ENCODE measurements at places on chromosomes 7 and 10.
A peak's percentile ranks its signal among the peaks of the same experiment; 100 is the strongest.

GRCh38 chr10:82463614-82464013 lies 588.6 kb downstream of the NRG3 start:
- no peak for DNase-seq

GRCh38 chr7:64999165-65000004 lies 7.1 kb downstream of the ERV3-1 start:
- no peak for DNase-seq

DNA sequence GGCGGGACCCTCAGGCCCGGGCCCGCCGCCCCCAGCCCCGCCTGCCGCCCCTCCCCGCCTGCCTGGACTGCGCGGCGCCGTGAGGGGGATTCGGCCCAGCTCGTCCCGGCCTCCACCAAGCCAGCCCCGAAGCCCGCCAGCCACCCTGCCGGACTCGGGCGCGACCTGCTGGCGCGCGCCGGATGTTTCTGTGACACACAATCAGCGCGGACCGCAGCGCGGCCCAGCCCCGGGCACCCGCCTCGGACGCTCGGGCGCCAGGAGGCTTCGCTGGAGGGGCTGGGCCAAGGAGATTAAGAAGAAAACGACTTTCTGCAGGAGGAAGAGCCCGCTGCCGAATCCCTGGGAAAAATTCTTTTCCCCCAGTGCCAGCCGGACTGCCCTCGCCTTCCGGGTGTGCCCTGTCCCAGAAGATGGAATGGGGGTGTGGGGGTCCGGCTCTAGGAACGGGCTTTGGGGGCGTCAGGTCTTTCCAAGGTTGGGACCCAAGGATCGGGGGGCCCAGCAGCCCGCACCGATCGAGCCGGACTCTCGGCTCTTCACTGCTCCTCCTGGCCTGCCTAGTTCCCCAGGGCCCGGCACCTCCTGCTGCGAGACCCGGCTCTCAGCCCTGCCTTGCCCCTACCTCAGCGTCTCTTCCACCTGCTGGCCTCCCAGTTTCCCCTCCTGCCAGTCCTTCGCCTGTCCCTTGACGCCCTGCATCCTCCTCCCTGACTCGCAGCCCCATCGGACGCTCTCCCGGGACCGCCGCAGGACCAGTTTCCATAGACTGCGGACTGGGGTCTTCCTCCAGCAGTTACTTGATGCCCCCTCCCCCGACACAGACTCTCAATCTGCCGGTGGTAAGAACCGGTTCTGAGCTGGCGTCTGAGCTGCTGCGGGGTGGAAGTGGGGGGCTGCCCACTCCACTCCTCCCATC lies 82.7 kb downstream of the PAX2 start:
- peak; percentile 92 for DNase-seq

- no peak for DNase-seq
Observed at GRCh38 chr10:3933733-3934132, 148.7 kb upstream of the KLF6 start.

DNA sequence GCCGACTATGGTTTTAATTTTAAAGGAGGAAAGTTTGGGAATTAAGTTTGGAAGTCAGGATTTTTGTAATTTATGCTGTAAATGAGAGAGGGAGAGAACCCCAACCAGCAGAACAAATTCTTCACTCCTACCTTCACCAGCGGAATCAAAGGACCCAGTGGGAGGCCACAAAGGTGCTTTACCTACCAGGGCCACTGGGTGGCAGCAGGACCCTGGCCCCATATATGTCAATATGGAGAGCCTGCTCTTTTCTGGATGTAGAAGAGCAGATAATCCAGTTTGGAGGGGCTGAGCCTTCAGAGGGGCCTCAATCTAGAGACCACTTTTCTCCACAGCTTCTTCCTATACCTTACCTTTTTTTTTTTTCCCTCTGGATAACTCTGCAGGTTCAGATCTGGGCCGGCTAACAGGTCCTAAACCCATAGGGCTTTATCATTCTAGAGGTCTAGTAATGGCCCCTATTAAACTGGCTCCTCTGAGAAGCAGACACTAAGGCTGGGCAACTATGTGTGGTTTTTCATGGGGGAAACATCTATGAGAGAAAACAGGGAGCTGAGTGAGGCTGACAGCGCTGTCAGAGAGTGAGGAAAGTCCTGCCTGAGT lies 8.5 kb upstream of the SCD start:
- DNase-seq: peak; percentile 81

GRCh38 chr7:88243345-88243909 lies 23.6 kb upstream of the SRI start:
- DNase-seq: peak; percentile 50

DNA sequence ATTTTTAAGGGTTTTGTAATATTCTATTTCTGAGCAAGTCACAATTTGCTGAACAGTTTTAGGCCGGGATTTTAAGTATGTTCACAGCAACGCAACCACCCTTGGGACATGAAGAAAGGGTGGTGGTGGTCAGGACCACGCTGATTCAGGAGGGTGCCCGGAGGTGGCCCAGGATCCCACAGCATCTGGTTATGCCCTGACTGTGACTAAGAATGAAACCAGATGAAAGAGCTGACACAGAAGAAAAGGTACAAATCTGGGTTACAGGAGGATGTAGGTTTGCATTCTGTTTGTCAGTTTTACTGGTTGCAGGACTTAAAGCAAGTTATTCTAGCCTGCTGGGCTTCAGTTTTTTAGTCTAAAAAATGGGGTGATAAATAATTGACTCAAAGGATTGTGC lies 279.7 kb downstream of the CCSER2 start:
- no peak for DNase-seq

Data from neural progenitor cell (in vitro differentiated cells).